ENCODE measurements at places on chromosomes 3 and 15.

GRCh38 chr15:98668566-98669308, 20.4 kb downstream of the IGF1R start:
- peak; percentile 33 for DNase-seq

GRCh38 chr3:10017636-10018292, 8.5 kb upstream of the FANCD2 start:
- DNase-seq: peak; percentile 53

DNA sequence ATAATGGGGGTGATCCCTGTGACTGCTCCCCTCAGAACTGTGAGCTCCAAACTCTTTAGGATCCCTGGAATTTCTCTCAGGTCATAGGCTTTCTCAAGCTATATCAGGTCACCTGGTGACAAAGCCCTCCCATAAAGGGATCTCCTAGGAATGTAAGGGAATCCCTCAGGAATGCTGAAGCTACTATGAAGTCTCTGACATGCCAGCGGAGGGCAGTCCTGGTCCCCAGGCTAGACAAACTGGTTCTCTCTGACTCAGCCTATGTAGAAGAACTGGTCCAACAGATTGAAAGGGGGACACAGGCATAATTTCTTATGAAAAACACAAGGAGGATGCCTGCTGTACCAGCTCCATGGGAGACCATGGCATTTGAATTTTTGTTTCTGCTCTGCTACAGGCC, 6.7 kb downstream of the LPCAT4 start:
- no peak for DNase-seq

GRCh38 chr3:126964950-126965349, 18.0 kb upstream of the PLXNA1 start:
- no peak for DNase-seq
